ENCODE measurements at places on chromosomes 2 and 18.
A peak's percentile ranks its signal among the peaks of the same experiment; 100 is the strongest.

DNA sequence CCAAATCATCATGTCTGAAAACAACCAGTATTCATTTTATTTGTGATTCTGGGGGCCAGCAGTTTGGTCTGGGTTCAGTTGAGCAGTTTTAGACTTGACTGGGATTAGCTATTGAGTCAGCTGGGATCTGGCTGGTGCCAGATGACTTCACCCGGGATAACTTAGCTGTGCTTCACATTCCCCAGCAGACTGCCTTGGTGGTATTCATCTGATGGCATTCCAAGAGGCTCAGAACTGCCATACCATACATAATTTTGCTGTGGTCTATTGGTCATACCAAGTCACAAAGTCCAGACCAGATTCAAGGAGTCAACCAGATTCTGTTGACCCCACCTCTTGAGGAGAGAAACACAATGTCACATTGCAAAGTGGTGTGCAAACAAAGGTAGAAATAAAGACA lies 7.8 kb upstream of the FSHR start:
- peak; percentile 85 for DNase-seq

GRCh38 chr2:32884346-32884745 lies 62.4 kb upstream of the LTBP1 start:
- no peak for DNase-seq

DNA sequence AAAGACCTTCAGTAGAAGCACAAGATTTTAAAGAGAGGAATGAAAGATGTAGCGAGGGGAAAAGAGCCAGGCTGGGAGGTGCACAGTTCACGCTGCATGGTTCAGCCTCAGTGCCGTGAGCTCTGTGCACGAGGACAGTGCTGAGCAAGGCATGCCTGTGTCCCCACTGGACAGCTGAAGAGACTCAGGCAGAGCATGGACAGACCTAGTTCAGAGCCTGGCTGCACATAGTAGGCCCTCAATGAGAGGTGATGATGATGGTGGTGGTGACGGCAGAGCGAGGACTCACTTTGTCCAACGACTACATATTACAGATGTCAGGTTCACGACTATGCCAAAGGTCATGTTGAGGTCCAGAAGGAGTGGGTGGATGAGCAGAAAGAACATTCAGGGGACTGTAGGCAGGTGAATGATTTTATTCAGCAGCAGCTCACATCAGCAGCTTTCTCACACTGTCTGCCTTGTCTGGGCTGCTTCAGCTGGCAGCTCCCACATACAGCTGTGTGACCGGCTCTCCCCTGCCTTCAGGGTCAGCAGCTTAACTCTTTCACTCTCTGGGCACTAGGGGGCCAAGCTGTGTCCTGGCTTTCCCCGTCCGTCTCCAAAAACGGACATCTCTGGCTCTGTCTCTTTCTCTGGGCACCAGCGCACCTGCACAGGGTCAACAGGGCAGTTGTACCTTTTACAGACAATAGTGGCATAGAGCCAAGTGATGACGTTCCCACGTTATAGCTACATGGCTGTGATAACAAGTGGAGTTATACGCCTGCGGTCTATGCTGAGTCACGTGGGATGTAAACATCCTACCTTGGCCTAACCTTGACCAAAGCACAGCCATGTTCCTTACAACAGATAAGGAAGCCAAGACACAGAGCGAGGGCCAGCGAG lies 128.8 kb upstream of the MSH6 start:
- DNase-seq: peak; percentile 38

- DNase-seq: no peak
Observed at GRCh38 chr2:144516411-144516980, 3.4 kb downstream of the ZEB2 start.

- DNase-seq: no peak
Observed at GRCh38 chr2:223071139-223071538, 19.1 kb downstream of the KCNE4 start.

- peak; percentile 89 for DNase-seq
Observed at GRCh38 chr2:165621086-165621560, 151.6 kb downstream of the CSRNP3 start.

- DNase-seq: no peak
Observed at GRCh38 chr2:121902171-121902591, 146.7 kb downstream of the TSN start.

DNA sequence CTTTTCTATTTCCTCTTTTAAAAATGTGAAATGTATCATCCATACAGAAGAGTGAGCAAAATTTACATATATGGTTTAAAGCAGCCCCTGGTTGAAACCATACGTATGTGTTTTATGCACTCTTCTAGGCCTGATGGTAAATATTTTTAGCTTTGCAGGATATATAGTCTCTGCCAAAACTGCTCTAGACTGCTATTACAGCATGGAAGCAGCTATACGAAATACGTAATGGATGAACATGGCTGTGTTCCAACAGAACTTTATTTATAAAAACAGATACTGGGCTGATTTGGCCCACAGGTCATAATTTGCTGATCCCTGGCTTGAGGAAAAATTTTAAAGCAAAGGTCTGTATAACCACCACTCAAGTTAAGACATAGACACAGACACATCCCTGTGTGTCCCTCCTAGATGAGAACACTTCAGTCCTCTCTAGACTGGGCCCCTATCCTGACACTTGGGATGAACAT lies 42.5 kb upstream of the ATP8B1 start:
- DNase-seq: no peak

DNA sequence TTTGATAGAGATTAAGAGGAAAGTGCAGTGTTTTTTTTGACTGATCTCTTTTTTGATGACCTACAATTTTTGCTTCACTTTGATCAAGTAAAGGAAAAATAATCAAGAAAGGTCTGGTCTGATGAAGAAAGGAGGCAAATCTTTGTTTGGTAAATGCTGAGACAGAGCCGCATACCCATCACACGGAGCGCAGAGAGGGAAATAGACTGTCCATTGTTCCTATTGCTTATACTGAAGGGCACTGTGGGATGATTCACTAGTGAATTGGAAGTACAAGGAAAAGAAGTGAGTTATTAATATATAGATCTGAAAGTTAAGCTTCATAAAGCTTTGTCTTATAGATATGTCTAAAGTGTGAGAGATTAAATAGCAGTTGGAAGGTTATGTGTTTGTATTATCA lies 455.1 kb downstream of the PLCL1 start:
- DNase-seq: no peak

All from renal cortical epithelial cell (primary cell).